Astrocyte (in vitro differentiated cells and primary cell): ENCODE measurements at places on chromosomes 2 and 18. TPM values are rescaled to one million over a fixed set of nuclear protein-coding genes. Genes with fewer than 3 reads are reported as not detected.
A peak's percentile ranks its signal among the peaks of the same experiment; 100 is the strongest.

The AFF3 gene
- 14.7 and 24.1 TPM in 2 replicates for total RNA-seq

The DSG1 gene
- total RNA-seq, result 0.05 TPM in 1 of 2 replicates, not detected in the other

The SERPINB12 gene
- total RNA-seq, result not detected in 2 replicates

The KCNIP3 gene
- total RNA-seq, result 0.68 and 1.5 TPM in 2 replicates

The NR4A2 gene
- total RNA-seq, result 1.2 and 1.3 TPM in 2 replicates

The PASK gene
- 4.2 and 8.0 TPM in 2 replicates for total RNA-seq

The DCC gene
- total RNA-seq, result 2.0 and 2.6 TPM in 2 replicates

DNA sequence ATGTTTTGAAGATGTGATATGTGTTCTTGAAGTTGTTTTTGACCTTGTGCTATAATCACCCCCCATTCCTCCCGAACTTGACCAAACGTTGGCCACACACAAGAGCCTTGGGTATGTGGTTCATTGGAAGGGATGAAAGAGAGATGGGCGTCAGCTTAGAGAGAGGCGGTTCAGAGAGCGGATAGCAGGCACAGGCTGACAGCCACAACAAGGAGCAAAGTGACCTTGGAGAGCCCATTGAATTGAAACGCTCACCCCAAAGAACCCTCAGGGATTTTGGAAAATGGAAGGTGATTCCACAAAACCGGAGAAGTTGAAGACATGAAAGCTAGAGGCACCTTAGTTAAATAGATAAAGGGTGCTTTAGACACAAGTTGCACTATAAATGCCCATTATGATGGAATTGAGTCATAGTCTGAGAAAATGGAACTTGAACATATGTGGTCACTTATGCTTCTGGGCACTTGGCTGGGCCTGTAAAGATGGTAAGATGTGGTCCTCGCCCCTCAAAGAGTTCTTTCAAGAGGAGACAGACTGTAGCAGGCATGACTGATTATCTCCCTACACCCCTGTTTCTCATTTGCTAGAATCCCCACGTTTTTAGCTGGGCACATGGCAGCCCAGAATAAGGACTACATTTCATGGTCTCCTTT is 188.5 kb upstream of the HAAO start:
- no peak for DNase-seq

GRCh38 chr2:111667542-111668273 is 216.3 kb downstream of the ANAPC1 start:
- peak; percentile 55 for DNase-seq

DNA sequence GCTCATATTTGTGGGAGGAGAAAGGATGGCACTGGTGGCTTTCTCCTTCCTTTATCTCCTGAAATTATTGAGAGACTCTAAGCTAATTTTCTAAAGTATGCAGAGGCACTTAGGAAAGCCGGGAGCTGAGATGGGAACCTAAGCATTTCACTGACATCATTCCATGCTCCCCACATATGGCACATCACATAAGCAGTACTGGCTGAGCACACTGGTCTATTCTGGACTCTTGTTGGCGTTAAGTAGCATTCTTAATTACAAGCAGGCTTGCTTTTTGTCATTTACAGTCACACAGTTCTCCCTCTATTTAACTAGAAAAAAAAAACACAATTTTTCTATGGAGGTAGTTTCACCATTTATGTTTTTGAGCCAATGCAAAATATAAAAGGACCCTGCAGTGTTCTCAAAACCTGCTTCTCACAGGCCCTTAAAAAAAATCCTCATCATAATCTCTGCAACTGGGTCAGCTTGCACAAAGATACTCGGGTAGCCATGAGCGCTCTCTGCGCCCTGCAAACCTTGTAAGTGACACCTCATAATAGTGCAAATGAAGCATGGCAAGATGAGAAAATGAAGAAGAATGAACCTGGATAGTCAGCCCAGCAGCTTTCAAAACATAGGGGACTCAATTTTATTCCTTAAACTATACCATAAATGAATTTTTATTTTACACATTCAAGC is 688.6 kb downstream of the NRXN1 start:
- DNase-seq, result no peak

DNA sequence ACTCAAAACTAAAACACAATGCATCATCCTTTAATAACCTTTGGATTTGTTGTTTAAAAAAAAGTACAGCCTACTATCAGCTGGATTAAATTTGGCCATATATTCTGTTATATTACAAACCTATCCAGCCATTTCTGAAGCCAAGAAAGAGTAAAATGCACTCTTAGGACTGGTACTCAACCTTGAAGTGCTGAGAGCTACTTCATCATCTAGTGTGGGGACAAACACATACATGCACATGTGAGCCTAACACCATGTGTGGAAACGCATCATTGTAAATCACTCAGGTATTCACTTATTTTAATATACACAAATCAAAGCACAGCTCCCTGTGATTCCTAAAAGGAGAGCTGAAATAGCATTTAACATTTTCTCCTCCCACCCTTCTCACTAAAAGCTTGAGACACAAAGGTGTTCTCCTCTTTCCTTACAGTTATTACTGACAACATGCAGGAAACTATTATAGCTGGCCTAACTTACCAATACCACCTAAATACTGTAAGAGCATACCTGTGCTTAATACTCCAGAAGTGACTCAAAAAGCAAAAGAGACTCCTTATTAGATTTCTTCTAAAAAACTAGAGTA is 7.5 kb downstream of the BAZ2B start:
- DNase-seq, result no peak

GRCh38 chr2:219852626-219853025 is 225.2 kb downstream of the SLC4A3 start:
- DNase-seq, result no peak

DNA sequence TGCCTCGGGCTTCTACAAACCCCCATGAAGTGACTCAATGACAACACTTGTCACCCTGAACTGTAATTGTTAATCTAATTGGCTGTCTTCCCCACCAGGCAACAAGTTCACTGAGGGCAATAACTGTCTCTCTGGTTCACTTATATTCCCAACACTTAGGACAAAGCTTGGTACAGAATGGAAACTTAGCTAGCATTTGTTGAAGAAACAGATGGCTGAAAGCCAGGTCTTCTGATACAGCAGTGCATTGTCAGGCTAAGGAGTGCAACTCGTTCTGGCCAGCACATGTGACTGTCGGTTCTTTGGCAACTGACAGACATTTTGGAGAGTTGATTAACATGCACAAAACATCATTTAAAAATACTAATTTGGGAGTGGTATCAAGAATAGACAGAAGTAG is 14.6 kb upstream of the DNAJC27 start:
- DNase-seq, result no peak

DNA sequence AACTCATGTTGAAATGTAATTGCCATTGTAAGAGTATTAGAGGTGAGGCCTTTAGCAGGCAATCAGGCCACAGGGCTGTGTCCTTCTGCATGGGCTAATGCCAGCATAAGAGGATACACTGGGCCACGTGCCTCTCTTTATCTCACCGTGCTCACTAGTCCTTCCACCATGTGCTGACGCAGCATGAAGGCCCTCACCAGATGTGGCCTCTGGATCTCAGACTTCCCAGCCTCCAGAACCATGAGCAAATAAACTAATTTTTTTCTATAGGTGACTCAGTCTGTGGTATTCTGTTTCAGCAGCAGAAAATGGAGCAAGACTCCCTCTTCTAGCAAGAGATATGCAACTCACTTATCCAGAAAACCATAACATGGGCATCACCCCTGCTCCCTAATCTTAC is 149.7 kb upstream of the ZNF236 start:
- peak; percentile 76 for DNase-seq

- DNase-seq, result no peak
Observed at GRCh38 chr2:217468042-217468830, 534.6 kb downstream of the TNS1 start.

- DNase-seq, result no peak
Observed at GRCh38 chr2:217989221-217989948, 13.4 kb downstream of the TNS1 start.

- DNase-seq, result no peak
Observed at GRCh38 chr2:168915441-168916330, 14.6 kb downstream of the G6PC2 start.

DNA sequence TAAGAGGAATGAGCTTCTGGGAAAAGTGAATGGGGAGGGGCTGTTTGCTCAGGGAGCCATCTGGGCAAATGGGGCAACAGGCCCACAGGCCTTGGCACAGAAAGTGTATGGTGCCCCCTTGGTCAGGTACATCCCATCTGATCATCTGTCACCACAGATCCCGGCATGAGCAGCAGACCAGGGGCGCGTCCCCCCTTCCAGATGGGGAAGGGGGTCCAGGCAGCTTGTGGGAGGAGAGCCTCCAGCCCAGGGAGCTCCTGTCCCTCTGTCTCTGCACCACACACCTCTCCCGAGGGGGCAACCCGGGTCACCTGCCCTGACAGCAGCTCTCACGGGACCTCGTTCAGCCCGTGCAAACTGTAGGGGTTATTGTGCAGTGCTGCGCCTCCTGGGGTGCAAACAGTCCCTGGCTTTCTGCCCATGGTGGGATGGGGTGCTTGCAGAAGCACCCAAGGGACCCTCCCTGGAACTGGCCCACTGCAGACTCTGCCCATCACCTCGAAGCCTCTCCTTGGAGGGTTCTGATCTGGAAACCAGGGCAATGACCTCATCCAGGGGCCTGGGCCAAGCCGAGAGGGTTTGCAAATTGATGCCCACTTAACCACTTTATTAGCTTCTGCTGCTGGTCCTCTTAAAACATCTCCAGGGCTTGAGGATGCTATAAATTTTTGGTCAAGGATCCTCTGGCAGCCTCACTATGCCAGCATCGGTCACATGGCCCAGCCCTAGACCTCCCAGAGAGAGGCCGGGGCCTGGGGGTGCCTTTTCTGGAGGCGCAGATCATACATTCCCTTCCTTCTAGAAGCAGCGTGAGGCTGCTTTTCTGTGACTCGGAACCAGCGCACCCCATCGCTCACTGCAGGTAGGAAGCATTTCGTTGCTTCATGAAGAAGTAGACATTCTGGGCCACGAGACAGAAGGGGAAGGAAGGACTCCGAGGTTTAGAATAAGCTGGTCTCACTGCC is 7.6 kb upstream of the BOK start:
- DNase-seq, result no peak

DNA sequence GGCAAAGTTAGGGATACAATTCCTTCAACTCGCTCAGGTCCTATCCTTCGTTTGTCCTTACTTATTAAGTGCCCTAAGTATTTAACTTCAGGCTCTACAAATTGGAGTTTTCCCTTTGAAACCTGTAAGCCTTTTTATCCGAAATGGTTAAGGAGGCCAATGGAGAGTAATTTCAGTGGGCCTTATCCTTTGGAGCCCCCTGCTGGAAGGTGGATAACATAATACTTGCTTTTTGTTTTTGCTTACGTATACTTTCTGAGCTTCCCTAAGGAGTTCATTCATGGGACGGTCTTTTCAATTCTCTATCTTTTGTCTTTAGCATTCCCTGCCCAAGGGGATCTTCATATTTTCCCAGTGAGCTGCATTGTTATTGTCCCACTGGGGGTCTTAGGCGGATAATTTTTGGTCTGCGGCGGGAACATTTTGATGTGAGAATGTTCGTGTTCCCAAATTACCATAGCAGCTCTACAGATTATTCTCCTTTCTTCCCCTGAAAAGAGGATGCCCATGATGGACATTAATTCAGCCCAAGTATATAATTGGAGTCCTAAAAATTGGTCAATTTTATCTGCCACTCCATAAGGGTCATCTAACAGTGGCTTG is 34.4 kb upstream of the TRAPPC8 start:
- DNase-seq, result peak; percentile 14

DNA sequence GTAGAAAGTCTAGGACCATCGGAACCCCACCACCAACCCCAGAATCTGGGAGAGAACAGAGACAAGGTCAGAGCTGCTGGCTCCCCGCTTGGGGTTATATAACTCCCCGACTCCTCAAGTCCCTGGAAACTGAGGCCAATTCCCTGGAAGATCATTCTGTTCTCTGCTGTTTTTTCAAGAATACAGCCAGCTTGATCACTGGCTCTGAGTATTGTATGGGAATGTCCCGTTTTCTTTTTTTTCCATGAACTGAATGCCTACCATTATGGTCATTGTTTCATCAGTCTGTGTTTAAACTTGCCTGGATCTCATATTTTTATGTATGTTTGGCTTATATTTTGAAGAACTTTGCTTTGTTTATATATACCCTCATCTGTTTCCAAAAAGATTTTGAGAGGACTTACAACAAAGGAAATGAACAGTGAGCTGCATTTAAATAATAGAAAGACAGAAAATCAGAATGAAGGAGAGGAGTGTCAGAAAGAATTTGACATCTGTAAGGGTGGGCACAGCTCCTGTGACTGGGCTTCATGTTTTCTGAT is 90.0 kb upstream of the ALPP start:
- no peak for DNase-seq

DNA sequence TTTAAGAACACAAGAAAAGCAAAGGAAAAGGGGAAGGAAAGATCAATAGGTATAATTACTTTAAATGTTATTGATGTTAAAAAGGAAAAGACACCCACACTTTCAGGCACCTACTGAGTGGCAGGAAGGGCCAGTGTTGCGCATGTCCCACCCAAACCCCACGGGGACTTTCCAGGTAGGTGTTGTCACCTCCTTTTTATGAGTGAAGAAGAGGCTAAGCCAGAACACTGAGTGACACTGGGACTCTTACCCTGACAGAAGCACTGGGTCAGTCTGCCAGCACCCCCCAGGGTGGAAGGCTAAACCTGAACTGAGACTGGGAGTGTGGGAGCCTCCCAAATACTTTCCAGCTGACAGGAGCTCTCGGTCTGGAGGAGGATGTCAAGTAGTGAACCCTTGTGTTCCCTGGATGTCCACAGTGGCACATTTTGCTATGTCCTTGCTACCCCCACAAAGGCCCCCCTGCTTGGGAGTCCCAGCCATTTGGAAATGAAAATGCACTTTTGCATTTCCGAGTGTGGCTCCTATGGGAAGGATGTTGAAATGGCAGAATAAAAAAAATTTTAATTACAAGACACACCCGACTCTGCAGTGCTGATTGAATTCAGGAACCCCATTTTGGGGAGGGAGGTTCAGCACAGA is 90.9 kb upstream of the SMAD2 start:
- DNase-seq, result no peak

- DNase-seq, result peak; percentile 52
Observed at GRCh38 chr2:36322108-36322507, 33.5 kb upstream of the CRIM1 start.

DNA sequence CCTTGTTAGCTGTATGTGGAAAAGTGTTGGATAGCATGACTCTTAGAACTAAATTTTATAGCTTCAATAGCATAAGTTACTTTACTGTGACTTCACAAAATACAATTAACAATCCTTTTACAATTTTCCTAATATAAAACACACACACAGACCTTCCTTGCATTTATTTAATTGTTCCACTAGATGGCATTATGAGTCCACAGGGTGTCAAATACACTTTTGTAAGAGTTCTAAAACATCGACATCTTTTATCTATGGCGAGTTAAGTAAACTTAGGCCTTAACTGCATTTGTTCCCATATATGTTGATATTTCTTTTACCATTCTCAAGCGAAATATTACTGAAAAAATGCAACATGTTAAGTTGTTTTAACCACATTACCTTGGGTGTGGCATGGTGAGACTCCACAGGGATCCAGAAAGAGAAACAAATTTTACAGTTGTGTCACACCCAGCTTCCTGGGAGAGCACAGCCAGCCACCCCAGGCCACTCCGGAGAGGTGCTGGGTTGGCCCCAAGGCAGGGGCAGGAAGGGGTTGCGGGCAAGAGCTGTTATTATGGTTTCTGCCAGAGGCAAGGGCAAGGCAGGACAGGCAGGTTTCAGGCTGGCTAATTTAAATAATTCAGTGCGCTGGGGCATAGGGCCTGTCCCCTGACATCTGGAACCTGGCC is 312.4 kb upstream of the MC4R start:
- DNase-seq, result peak; percentile 18

- DNase-seq, result no peak
Observed at GRCh38 chr2:238290715-238291549, 2.5 kb upstream of the PER2 start.

GRCh38 chr2:49973917-49974368 is 819.6 kb upstream of the FSHR start:
- DNase-seq, result peak; percentile 51
